ENCODE measurements at places on chromosomes 2 and 18. TPM values are rescaled to one million over a fixed set of nuclear protein-coding genes. Genes with fewer than 3 reads are reported as not detected.

Gene C2orf78
- not detected for total RNA-seq

Gene IL1RL2
- total RNA-seq = 0.63 TPM

Gene HNMT
- total RNA-seq = 8.4 TPM

Gene SGPP2
- 16.4 TPM for total RNA-seq

Gene KCNK3
- not detected for total RNA-seq

Gene CYTIP
- total RNA-seq = not detected

Gene GREB1
- not detected for total RNA-seq

Gene POTEC
- total RNA-seq = not detected

Gene KLHL41
- total RNA-seq = not detected

Gene FBXO36
- total RNA-seq = 4.0 TPM

Gene IL36B
- not detected for total RNA-seq

Gene GRB14
- 0.98 TPM for total RNA-seq

Gene DSG1
- 48.9 TPM for total RNA-seq

Gene NOSTRIN
- total RNA-seq = 0.42 TPM

Gene RNF152
- total RNA-seq = 11.1 TPM

Gene SRBD1
- 10.7 TPM for total RNA-seq

Gene IL36A
- not detected for total RNA-seq

Gene EVX2
- not detected for total RNA-seq

Gene PID1
- total RNA-seq = 2.4 TPM

Gene GRP
- not detected for total RNA-seq

Gene SCYGR4
- total RNA-seq = not detected

Gene CXCR4
- total RNA-seq = not detected

Gene PUM2
- 23.6 TPM for total RNA-seq

Gene ABCB11
- 0.28 TPM for total RNA-seq

Gene FARSB
- 32.3 TPM for total RNA-seq

Gene IL36RN
- total RNA-seq = 11.6 TPM

Gene GKN1
- total RNA-seq = not detected

Gene ACTG2
- total RNA-seq = 2.3 TPM

Gene OXER1
- total RNA-seq = not detected

Gene CCDC150
- 1.2 TPM for total RNA-seq

Gene ALKAL2
- total RNA-seq = not detected

Gene TRIM54
- total RNA-seq = not detected

Gene TSPYL6
- not detected for total RNA-seq

Gene LYPD6B
- 7.3 TPM for total RNA-seq

Gene B3GNT7
- total RNA-seq = 0.28 TPM

Gene C2orf66
- total RNA-seq = 0.56 TPM

Gene LRRC30
- not detected for total RNA-seq

Gene SIGLEC15
- total RNA-seq = 0.07 TPM

Gene RTP5
- total RNA-seq = not detected

Gene STAM2
- total RNA-seq = 7.6 TPM

Gene ILKAP
- 19.3 TPM for total RNA-seq

Gene FLACC1
- not detected for total RNA-seq
